ENCODE measurements at places on chromosomes 7 and 10.

GRCh38 chr10:84743483-84743882 lies 415.1 kb downstream of the CCSER2 start:
- H3K36me3 ChIP-seq = no peaks in the 10 kb centered on the region
- DNase-seq = no peak
- no peak overlapping the region for H3K4me3 ChIP-seq
- H3K4me1 ChIP-seq = no peaks in the 10 kb centered on the region
- no peaks in the 10 kb centered on the region for H3K27me3 ChIP-seq
- H3K27ac ChIP-seq = no peak overlapping the region

DNA sequence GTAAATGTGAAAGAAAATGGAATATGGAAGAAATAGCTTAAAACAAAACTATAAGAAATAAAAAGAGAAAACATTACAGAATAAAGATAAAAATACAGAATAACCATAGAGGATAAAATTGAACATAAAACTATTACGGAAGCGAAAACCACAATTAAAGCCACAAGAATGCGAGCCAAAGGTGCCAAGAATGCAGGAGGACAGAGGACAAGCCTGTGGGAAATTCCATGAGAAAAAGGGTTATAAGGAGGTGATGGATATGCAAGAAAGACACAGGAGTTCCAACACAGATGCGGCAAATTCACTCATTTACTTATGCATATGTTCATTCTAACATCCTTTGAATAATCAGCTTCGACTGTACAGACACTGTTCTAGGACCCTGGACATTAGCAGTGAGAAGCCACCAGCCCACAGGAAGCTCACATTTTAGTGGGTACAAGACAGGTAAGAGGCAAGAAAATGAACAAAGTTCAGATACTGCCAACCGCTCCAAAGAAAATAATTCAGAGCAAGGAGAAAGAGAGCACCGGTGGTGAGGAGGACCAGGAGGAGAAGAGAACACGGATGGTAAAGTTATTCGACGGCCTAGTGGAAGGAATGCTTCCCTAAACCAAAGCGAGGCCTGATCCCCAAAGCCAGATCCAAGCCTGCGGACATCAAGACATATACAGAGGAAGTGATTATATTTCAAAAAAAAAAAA lies 213.7 kb upstream of the MGMT start:
- no peaks in the 10 kb centered on the region for H3K27me3 ChIP-seq
- H3K4me1 ChIP-seq = no peaks in the 10 kb centered on the region
- H3K36me3 ChIP-seq = no peaks in the 10 kb centered on the region
- DNase-seq = no peak

DNA sequence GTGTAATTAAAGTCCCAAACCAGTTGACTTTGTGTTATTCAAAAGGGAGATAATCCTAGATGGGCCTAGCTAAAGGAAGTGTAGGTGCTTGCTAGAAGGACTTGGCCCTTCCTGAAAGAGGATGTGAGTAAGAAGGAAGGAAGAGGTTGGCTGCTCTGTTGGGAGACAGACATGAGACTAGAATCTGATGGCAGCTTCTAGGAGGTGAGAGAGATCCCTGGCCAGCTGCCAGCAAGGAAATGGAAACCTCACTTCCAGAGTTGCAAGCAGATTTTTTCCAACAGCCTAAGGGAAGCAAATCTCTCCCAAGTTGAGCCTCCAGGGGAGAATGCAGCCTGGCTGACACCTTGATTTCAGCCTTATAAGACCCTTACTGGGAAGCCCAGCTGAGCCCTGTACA lies 368.4 kb upstream of the ZMIZ1 start:
- no peak overlapping the region for H3K4me3 ChIP-seq
- no peaks in the 10 kb centered on the region for H3K36me3 ChIP-seq
- no peak overlapping the region for H3K27ac ChIP-seq
- no peaks in the 10 kb centered on the region for H3K4me1 ChIP-seq

GRCh38 chr10:16105082-16105481 lies 244.8 kb upstream of the MINDY3 start:
- no peaks in the 10 kb centered on the region for H3K36me3 ChIP-seq
- H3K4me1 ChIP-seq = no peaks in the 10 kb centered on the region
- H3K4me3 ChIP-seq = no peak overlapping the region
- DNase-seq = no peak

- no peak for DNase-seq
- no peaks in the 10 kb centered on the region for H3K36me3 ChIP-seq
- peaks cover 2% of the 10 kb centered on the region for H3K4me1 ChIP-seq
- no peak overlapping the region for H3K4me3 ChIP-seq
- no peak overlapping the region for H3K27ac ChIP-seq
Observed at GRCh38 chr7:44177570-44178131, 11.6 kb downstream of the GCK start.

DNA sequence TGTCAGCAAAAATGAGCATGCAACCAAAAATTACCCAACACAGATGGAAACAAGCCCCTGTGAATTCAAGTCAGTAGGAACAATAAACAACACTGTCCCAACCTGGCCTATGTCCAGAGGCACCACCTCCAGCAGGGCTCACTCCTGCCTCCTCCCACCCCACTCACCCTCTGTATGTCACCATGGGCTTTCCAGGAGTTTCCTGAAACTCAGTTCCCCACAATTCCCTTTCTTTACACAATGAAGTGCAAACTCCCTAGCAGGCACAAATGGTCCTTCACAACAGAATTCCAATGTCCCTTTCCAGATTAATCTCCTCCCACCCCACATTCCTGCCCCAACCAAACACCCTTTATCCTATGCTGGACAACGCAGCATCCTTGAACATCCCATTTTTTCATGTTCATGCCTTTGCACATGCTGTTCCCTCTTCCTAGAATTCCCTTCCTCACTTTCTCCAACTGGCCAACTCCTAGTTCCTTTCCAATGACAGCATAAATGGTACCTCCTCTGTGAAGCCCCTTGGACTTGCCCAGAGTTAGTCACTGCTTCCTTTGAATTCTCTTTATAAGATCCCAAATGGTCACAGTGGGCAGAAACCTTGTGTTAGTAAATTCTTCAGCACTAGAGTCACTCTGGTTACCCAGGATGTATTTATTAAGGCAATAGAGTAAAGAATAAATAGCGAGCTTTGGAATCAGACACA lies 157.5 kb downstream of the SLIT1 start:
- H3K27me3 ChIP-seq = no peaks in the 10 kb centered on the region
- H3K4me1 ChIP-seq = peaks cover 4% of the 10 kb centered on the region
- no peaks in the 10 kb centered on the region for H3K36me3 ChIP-seq
- H3K27ac ChIP-seq = no peak overlapping the region

- no peak for DNase-seq
- peaks cover 4% of the 10 kb centered on the region for H3K4me1 ChIP-seq
- peak overlapping the region; percentile 99 for H3K27ac ChIP-seq
Observed at GRCh38 chr7:139340808-139341057, 404 bp upstream of the FMC1 start.

- DNase-seq = no peak
- H3K27ac ChIP-seq = no peak overlapping the region
- no peaks in the 10 kb centered on the region for H3K27me3 ChIP-seq
- no peak overlapping the region for H3K4me3 ChIP-seq
- H3K36me3 ChIP-seq = no peaks in the 10 kb centered on the region
- H3K4me1 ChIP-seq = no peaks in the 10 kb centered on the region
Observed at GRCh38 chr10:113442336-113442735, 110.5 kb upstream of the HABP2 start.

DNA sequence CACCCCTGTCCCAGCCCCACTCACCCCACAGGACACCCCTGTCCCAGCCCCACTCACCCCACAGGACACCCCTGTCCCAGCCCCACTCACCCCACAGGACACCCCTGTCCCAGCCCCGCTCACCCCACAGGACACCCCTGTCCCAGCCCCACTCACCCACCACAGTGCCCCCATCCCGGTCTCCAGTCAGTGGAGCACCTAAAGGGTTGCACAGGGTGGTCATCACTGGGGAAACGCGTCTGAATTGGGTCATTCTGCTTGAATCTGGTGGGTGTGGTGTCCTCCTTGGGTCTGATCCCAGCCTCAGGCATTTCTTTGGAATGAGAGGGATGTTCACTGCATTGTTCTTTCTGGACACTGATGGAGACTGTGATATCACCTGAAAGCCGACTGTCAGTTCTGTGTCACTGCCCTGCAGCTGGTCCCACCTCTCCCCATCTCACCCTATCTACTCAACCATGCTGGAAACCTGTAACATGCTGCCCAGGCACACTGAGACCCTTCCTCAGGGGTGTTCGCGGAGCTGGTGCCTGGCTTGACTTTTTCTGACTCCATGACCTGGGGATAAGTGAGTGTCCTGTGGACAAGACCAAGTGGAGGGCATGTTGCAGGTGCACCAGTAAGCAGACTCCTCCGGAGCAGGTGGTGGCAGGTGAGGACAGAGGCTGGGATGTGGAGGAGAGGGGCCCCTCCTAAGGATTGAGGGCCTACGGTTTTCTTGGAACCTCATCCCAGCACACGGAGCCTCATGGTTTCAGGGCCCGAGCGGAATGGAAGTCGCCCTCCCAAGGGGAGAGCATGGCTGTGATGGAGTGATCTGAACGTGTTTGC lies 262.5 kb upstream of the PPP2R2D start:
- DNase-seq = no peak
- H3K4me3 ChIP-seq = no peak overlapping the region
- H3K36me3 ChIP-seq = no peaks in the 10 kb centered on the region
- peaks cover 4% of the 10 kb centered on the region for H3K4me1 ChIP-seq
- no peaks in the 10 kb centered on the region for H3K27me3 ChIP-seq

- no peaks in the 10 kb centered on the region for H3K27me3 ChIP-seq
- no peaks in the 10 kb centered on the region for H3K4me1 ChIP-seq
- DNase-seq = no peak
- H3K4me3 ChIP-seq = no peak overlapping the region
- no peaks in the 10 kb centered on the region for H3K36me3 ChIP-seq
Observed at GRCh38 chr10:80684259-80684658, 146.6 kb downstream of the SH2D4B start.

DNA sequence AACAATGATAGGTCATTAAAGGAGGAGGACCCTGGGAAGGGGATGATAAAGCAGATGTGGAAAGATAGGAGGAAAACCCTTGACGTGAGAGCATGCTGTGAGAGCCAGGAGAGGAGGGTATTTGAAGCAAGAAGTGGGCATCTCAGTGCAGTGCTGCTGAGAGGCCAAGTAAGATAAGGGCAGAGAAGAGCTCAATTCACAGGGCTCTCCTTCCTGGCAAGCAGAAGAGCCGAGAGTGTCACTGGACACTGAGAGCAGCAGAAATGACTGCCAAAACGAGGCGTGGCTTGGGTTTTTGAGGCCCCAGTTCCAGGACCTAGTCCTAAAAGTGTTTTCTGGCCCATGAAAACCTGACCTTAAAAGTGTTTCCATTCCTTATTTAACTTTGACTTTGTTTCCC lies 213.5 kb downstream of the LHFPL3 start:
- no peaks in the 10 kb centered on the region for H3K4me1 ChIP-seq
- no peak overlapping the region for H3K27ac ChIP-seq

DNA sequence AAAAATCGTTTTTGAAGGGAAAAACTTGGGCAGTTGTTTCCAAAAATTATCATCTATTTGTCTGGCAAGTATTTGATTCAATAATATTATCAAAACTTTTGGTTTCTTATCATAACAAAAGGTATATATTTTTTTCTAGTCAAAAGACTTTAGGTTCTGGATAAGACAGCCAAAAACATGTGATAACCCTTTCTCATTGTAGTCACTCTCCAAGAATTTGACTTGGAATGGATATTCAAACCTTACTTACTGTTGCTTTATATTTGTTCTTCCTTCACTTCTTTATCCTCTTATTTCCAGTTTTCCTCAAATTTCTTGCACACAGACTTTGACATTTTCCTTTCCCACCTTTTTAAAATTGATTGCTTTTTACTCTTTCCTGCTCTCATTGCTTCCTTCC lies 140.9 kb upstream of the FAM3C start:
- H3K27ac ChIP-seq = no peak overlapping the region
- H3K27me3 ChIP-seq = no peaks in the 10 kb centered on the region
- H3K4me3 ChIP-seq = no peak overlapping the region
- no peaks in the 10 kb centered on the region for H3K4me1 ChIP-seq
- no peak for DNase-seq

GRCh38 chr10:14345262-14345661 lies 14.5 kb upstream of the FRMD4A start:
- H3K36me3 ChIP-seq = no peaks in the 10 kb centered on the region
- H3K4me1 ChIP-seq = no peaks in the 10 kb centered on the region

- no peaks in the 10 kb centered on the region for H3K27me3 ChIP-seq
- H3K36me3 ChIP-seq = no peaks in the 10 kb centered on the region
- H3K4me1 ChIP-seq = peaks cover 3% of the 10 kb centered on the region
Observed at GRCh38 chr7:5278766-5279165, 4.0 kb upstream of the SLC29A4 start.

GRCh38 chr10:119449760-119450461 lies 92.6 kb downstream of the RGS10 start:
- H3K4me1 ChIP-seq = no peaks in the 10 kb centered on the region
- no peaks in the 10 kb centered on the region for H3K36me3 ChIP-seq
- no peak overlapping the region for H3K4me3 ChIP-seq
- DNase-seq = no peak

DNA sequence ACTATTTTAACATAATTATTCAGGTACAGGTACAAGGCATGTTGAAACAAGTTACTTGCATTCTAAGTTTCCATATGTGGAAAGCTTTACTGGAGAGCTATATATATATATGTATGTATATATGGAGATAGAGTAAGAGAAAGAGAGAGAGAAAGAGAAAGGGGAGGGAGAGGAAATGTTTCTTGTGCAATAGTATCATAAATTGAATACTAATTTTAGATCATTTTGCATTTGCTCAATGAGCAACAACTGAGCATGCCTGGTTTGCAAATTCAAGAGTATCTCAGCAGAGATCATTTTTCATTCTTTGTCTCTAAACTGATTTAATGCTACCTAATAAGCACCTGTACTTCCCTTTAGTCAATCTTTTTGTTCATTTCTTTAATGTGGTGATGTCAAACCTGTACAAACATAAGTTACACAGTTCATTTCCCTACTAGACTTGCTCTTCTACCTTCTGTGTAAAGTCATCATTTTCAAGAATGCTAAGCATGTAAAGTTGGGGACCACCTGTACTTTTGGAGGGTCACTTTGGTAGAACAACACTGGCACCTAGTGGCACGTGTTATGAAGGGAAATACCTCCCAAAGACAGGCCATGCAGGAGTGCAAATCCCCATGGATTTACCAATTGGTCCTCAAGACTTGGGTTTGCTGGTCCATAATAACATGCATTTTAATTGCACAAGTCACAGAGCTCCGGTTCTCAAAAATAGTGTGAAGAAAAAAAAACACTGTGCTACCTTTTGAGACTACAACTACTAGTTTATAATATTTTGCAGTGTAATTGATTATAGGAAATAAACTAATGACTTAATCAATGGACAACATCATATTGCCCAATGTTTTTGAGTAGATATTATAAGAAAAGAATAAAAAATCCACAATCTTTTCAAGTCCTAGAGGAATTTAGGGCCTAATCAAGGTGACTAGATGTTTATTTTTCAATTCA lies 431.2 kb upstream of the IGFBP3 start:
- H3K36me3 ChIP-seq = no peaks in the 10 kb centered on the region
- H3K27ac ChIP-seq = no peak overlapping the region
- no peak for DNase-seq
- no peak overlapping the region for H3K4me3 ChIP-seq
- no peaks in the 10 kb centered on the region for H3K4me1 ChIP-seq

DNA sequence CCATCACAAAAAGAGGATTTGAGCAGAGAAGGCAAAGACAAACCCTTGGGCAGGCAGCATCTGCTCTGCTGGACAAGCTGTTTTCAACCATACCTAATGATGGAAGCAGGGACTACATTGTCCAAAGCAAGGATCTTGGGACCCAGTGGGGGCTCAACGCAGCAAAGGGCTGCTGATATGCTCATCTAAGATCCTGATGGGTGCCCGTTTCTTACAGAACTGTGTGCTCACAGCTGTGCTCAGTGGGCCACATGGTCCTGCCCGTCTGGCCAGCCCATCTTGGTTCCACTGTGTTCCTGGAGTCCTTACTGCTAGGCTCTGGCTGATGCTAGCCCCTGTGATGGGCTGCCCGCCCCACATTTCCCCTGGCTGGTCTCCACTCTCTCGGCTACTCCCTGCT lies 36.1 kb downstream of the GPRIN2 start:
- no peak overlapping the region for H3K4me3 ChIP-seq
- H3K36me3 ChIP-seq = no peaks in the 10 kb centered on the region
- no peaks in the 10 kb centered on the region for H3K4me1 ChIP-seq
- no peaks in the 10 kb centered on the region for H3K27me3 ChIP-seq
